A673 (cell line): ENCODE measurements at places on chromosomes 7 and 10.
A peak's percentile ranks its signal among the peaks of the same experiment; 100 is the strongest.

GRCh38 chr7:155886391-155887173 is 74.3 kb upstream of the SHH start:
- no peak for DNase-seq

DNA sequence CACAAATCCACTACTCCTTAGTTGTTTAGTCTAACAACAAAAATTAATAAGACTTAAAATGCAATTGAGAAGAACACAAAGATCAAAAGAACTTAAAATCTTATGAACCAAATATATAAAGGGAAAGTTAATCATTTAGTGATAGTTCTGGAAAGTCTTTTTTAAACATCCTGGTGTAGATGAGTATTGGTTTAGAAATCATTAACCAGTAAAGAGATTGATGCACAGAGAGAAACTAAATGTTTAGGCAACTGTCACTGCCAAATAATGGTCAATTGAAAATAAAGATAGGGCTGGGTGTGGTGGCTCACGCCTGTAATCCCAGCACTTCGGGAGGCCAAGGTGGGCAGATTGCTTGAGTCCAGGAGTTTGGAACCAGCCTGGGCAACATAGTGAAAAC is 44.9 kb downstream of the SP8 start:
- DNase-seq: no peak

DNA sequence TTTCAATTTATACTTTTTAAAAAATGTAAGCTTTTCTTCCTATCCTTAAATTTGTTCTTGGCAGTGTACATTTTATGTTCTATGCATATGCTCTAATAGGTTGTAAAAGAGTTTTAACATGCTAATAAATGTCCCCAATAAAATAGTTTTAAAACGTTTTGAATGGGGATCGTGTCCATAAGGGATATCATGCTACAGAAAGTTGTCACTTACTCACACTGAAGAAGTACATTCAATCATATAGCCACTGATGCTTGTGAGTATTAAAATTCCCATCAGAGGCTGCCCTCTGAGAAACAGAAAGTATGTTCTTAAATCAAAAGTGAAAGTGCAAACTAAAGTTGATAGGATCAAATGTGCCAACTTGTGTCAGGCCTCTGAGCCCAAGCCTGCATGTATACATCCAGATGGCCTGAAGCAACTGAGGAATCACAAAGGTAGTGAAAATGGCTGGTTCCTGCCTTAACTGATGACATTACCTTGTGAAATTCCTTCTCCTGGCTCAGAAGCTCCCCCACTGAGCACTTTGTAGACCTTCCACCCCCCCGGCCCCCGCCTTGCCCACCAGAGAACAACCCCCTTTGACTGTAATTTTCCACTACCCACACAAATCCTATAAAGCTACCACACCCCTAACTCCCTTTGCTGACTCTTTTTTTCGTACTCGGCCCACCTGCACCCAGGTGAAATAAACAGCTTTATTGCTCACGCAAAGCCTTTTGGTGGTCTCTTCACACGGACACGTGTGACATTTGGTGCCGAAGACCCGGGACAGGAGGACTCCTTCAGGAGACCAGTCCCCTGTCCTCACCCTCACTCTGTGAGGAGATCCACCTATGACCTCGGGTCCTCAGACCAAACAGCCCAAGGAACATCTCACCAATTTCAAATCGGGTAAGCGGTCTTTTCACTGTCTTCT is 877 bp upstream of the NOD1 start:
- peak; percentile 32 for DNase-seq

GRCh38 chr7:22842383-22842941 is 19.8 kb upstream of the TOMM7 start:
- no peak for DNase-seq

DNA sequence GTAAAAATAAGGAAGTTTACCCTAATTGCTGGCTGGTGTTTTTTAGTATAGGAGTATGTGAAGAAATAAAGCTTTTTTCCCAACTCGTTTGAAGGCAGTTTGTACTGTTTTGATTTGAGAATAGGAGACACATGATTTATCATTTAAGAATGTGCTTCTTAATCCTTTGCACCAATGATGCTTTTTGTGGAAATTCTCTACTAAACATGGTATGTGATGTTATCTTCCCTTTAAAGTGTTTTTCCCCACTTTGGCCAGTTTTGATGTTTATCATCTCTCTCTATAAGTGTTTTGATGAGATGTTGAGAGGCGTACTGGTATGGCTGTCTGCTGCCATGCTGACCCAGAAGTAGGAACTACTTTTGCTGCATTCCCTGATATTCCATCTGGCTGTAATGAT is 85.1 kb downstream of the SUGCT start:
- no peak for DNase-seq

DNA sequence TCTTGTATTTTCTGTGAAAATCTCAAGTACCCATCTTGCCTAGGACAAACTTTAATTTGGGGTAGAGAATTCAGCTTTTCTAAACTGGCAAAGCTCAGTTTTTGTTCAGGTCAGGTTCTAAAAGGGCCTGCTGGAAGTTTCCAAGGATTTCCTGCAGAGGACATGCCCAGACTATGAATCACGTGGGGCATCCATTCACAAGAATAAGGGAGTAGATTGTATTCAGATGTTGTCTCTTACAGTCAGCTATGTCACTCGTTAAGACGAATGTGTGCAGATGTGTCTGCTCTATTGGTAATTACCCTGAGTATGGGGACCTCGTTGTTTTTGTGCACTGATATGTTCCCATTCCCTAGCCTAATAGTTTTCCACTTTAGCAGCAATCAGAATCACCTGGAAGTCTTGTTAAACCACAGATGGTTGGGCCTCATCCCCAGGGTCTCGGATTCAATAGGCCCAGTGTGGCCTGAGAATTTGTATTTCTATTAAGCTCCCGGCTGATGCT is 81.0 kb upstream of the ITPRID1 start:
- DNase-seq: peak; percentile 52

DNA sequence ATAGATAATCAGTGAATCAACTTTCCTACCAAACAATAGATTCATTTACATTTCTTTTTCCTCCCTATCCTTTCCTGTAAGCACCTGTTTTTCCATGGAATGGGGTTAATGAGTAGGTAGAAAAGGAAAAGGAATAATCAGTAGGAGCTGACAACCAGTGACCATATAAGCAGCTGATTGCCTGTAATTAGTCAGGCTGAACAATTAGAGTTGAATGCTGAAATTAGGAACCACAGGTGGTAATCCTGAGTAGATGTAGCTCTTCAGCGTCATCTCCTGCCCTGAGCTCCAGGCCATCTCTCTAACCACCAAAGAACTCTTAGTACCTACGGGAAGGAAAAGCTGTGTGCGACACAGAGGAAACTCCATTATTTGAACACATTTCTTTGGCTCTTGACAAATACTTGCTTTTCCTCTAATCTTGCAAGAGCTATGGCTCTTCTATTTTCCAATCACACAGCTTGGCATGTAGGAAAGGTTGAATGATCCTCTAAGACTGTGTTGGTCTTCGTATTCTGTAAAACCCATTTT is 63.8 kb downstream of the KLHDC10 start:
- DNase-seq: no peak

GRCh38 chr7:142476077-142476476 is 218.2 kb upstream of the PRSS58 start:
- DNase-seq: no peak

- DNase-seq: peak; percentile 16
These were observed 72.7 kb downstream of the PTPRZ1 start for GRCh38 chr7:121945480-121946236.

DNA sequence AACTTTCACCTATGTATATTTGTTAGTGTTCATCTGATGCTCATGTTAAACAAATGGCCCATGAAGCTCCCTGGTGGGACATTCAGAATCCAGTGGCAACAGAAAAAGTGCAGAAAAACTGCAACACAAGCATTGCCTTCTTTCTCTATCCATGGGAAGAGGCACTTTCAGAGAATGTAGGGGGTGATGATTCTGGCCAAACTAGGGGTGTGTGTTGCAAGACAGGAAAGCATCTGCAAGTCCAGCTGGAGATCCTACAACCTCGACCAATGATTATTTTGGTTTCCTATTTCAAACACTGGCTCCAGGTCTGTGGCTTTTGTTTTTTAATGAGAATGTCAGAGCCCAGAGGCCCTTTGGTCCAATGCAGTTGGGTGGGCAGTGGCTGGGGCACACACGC is 198.7 kb downstream of the CXCL12 start:
- no peak for DNase-seq

- no peak for DNase-seq
These were observed 312.6 kb upstream of the BMPER start for GRCh38 chr7:33592718-33593117.

GRCh38 chr7:6179620-6180343 is 92.6 kb downstream of the CYTH3 start:
- no peak for DNase-seq

GRCh38 chr7:28872226-28872625 is 85.9 kb downstream of the TRIL start:
- no peak for DNase-seq

DNA sequence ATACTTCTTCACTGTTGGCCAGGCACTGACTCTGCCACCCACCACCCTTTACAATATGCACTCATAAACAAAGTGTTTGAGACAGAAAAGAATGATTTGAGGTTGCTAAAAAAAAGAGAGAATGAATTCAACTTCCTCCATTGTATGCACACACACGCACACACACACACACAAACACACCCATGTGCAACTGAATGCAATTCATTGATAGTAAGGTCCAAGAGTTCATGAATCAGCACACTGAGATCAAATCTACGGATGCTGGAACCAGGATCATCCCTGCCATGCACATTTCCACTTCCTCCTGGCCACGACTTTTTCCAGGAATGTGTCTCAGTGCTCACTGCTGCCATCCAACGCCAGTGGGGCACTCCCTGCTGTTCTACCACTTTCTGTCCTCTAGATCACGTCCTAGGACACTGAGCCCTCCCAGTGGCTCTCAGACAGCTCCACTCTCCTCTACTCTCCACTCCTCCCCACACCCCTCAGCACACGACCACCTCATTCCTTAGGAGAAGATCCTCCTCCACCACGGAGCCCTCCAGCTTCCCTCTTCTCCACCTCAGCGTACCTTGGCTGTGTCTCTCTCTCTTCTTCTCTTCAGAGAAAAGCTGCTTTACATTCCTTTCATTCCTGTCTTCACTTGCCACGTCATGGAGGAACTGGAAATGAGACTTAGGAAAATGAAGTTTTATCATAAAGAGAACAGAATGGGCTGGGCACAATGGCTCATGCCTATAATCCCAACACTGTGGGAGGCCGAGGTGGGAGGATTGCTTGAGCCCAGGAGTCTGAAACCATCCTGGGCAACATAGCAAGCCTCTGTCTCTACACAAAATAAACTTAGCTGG is 12.0 kb upstream of the TMEM213 start:
- no peak for DNase-seq

DNA sequence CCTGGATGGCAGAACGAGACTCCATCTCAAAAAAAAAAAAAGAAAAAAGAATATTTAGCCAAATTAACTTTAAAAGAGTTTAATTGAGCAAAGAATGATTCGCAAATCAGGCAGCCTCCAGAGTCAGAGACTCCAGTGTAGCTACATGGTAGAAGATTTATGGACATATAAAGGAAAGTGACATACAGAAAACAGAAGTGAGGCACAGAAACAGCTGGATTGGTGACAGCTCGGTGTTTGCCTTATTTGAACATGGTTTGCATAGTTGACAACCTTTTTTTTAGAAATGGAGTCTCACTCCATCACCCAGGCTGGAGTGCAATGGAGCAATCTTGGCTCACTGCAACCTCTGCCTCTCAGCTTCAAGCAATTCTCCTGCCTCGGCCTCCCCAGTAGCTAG is 35.2 kb upstream of the TNS3 start:
- DNase-seq: no peak

- DNase-seq: no peak
These were observed 680 bp downstream of the C7orf57 start for GRCh38 chr7:48035967-48036478.

DNA sequence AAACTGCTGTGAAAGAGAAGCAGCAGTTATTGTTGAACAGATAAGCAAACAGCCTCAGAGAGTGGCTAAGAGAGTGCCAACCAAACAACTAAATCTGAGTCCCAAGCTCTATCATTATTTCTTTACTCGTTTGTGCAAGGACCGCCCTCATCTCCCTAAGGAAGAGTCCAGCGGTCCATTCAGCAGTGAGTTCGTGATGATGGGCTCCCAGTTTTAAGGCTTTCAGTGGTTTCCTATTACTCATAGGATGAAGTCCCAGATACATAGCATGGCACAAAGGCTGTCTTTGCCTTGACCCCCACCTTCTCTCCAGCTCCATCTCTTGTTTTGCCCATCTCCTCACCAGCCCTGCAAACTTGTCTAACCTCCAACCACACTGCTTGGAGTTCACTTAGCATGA is 24.3 kb upstream of the PDE1C start:
- DNase-seq: no peak

DNA sequence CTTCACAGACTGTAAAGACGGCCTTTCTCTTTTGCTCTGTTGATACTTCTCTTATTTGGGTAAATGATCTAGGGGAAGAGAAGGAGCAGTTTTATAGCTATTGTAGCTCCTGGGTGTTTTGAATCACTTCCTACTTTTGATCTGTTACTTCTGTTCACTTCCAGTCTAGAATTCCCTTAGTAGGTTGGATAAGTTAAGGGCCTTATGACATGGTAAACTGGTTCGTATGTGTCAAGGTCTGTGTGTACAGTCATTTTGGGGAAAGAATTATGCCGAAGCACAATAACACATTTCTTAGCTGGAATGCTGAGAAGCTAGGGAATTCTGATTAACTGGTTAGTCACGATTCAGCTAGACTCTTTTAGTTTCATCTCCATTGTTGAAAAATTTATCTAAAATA is 8.1 kb downstream of the DENND10 start:
- DNase-seq: no peak

- peak; percentile 94 for DNase-seq
These were observed 278.6 kb downstream of the ARHGAP12 start for GRCh38 chr10:31650010-31650409.

GRCh38 chr10:99396471-99396870 is 34.0 kb downstream of the GOT1 start:
- no peak for DNase-seq

DNA sequence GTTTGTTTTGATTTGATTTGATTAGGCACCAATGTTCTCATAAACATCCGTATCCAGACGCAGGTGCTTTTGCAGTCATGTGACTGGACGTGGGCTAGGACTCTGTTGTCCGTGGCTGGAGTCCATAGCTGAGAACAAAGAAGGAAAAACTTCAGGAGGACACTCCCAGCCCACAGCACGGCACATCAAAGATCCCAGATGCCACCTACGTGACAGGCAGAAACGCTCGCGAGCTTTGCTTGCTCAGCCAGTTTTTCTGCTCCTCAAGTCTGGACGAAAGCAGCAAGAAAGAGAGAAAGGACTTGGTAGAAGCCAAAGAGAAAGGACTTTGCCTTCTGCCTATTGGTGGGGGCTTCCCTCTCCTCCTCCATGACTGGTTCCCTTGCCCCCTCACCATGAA is 6.9 kb upstream of the ZKSCAN1 start:
- no peak for DNase-seq
